ENCODE measurements at places on chromosomes 4 and X.

GRCh38 chr4:178242655-178243054 lies 800.4 kb upstream of the AGA start:
- no peak for DNase-seq

- DNase-seq: no peak
These were observed 1315.3 kb downstream of the FSTL5 start for GRCh38 chr4:160848489-160848888.

DNA sequence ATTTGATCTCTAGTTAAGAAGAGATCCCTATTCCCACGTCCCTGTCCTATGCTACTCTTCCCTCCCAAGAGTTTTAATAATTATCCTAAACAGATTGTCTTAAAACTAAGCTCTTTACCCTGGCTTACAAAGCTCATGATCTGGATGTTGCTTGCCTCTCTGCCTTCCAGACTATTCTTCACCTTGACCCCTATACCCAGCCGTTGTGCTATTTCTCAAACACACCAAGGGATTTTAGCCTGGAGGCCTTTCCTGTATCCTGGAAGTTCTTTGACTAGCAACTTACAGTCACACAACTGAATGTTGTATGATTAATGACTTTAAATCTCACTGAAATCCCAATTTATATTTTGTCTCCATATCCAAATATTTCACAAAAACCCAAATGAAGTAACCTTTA lies 314.9 kb downstream of the ADGRL3 start:
- no peak for DNase-seq

- DNase-seq: no peak
These were observed 24.5 kb upstream of the MSN start for GRCh38 chrX:65642914-65643491.

DNA sequence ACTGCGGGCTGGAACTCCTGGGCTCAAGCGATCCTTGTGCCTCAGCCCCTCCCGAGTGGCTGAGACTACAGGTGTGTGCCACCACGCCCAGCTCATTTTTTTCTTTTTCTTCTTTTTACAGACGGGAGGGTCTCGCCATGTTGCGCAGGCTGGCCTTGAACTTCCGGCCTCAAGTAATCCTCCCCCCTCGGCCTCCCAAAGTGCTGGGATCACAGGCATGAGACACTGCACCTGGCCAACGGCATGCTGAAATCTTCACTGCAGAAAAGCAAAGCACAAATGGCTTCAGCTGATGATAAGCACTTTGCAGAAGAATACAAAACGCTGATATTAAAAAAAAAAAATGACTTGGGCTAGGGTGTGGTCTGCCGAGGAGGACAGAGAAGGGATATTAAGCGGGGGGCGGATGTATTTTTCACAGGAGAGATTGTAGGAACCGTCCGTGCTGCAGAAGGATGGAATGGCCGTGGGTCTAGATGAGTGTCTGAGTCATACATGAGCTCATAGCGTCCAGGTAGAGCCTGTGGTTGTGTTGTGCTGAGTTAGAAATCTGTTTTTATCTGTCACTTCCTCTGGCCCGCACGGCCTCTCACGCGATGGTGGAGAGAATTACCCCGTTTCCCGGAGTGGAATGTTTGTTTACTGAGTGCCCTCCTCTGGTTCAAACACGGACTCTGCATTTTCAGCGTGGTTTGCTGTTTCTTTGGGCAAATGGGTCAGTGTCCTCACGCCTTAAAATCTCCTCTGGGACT lies 8.5 kb upstream of the AKAP17A start:
- peak; percentile 28 for DNase-seq

- no peak for DNase-seq
These were observed 597.9 kb downstream of the GBA3 start for GRCh38 chr4:23290656-23291055.

DNA sequence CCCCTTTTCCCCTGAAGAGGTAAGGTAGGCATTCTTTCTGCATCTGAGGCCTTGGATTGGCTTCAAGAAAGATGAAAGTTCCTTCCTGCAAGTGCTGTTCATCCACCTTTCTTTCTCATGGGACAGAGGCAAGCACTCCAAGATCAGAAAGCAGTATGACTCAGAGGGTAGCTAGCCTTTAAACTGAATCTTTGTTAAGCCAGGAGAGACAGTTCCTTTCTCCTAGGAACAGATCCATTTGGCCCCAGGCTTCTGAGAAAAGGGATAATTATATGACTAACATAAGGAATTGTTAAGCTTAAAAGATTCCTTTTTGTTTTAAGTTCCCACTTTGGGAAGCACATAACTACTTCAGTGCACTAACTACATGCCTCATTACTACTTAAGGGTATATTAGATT lies 192.0 kb downstream of the PPP3CA start:
- DNase-seq: no peak

DNA sequence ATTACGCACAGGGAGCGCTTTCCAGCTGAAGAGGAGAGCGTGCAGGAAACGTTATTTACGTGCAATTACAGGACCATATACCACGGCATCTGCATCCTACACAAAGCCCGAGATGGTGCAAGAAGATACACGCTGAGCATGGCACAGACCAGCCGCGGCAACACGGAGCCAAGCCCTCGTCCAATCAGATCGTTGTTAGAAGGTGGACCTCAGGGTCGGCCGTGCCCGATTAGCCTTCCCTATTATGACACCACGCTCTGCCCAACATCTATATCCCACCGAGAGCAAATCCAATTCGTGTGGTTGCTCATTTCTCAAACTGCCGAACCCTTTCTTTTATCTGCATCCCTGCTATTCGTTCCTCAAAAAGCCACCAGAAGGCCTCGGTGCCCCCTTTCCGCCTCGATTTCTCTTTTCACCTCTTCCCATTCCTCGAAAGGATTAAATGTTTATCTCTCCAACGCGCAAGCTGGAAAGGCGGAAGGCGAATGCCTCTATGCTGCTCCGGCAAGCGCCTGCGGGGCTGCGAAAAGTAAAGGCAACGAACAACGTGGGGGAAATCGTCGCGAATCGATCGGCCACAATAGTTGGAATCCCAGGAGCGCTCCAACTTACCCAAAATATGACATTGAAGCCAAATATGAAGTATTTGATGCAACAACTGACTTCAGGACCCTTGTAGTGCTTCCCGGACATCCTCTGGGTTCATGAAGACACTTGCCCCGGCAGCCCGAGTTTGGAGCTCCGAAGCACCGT lies 702 bp downstream of the TSPAN5 start:
- peak; percentile 34 for DNase-seq

GRCh38 chrX:21770631-21771321 lies 12.9 kb upstream of the SMPX start:
- DNase-seq: no peak

All from stimulated activated naive CD8-positive, alpha-beta T cell treated with anti-CD3 and anti-CD28 coated beads, Interleukin-15, amount 100 ng/mL, for 72 hours (primary cell).